Smooth muscle cell of bladder (primary cell): ENCODE measurements at places on chromosomes 11 and 22. TPM values are rescaled to one million over a fixed set of nuclear protein-coding genes. Genes with fewer than 3 reads are reported as not detected.

Gene PLAAT5
- total RNA-seq, result 0.09 and 0.14 TPM in 2 replicates

Gene MGAT3
- under 0.01 and 0.09 TPM in 2 replicates for total RNA-seq

Gene GGTLC2
- not detected in 2 replicates for total RNA-seq

Gene CCND1
- total RNA-seq, result 117 and 208 TPM in 2 replicates

Gene ACAD8
- 16.9 TPM in 2 replicates for total RNA-seq

Gene SHANK2
- 3.6 and 4.0 TPM in 2 replicates for total RNA-seq

Gene APOA4
- not detected in 2 replicates for total RNA-seq

Gene NUDT8
- total RNA-seq, result 2.6 and 3.1 TPM in 2 replicates

Gene HPX
- total RNA-seq, result 0.43 and 0.46 TPM in 2 replicates

Gene LYVE1
- under 0.01 and 0.09 TPM in 2 replicates for total RNA-seq

Gene PATE2
- not detected in 2 replicates for total RNA-seq

Gene KRTAP5-8
- not detected in 2 replicates for total RNA-seq

Gene BARX2
- not detected in 2 replicates for total RNA-seq

Gene SULT4A1
- total RNA-seq, result 0.09 and 0.14 TPM in 2 replicates

Gene CHRNA10
- total RNA-seq, result 0.43 and 0.83 TPM in 2 replicates

Gene GNG3
- not detected in 2 replicates for total RNA-seq

Gene CRYBB3
- not detected in 2 replicates for total RNA-seq

Gene KDELR3
- total RNA-seq, result 109 and 130 TPM in 2 replicates

Gene CSRP3
- not detected in 2 replicates for total RNA-seq

Gene OSBP2
- 0.83 and 1.00 TPM in 2 replicates for total RNA-seq

Gene OR52N2
- not detected in 2 replicates for total RNA-seq

Gene ARFIP2
- total RNA-seq, result 59.4 and 60.3 TPM in 2 replicates
